NCI-H69 (cell line): ENCODE measurements at places on chromosomes 3 and 15.

DNA sequence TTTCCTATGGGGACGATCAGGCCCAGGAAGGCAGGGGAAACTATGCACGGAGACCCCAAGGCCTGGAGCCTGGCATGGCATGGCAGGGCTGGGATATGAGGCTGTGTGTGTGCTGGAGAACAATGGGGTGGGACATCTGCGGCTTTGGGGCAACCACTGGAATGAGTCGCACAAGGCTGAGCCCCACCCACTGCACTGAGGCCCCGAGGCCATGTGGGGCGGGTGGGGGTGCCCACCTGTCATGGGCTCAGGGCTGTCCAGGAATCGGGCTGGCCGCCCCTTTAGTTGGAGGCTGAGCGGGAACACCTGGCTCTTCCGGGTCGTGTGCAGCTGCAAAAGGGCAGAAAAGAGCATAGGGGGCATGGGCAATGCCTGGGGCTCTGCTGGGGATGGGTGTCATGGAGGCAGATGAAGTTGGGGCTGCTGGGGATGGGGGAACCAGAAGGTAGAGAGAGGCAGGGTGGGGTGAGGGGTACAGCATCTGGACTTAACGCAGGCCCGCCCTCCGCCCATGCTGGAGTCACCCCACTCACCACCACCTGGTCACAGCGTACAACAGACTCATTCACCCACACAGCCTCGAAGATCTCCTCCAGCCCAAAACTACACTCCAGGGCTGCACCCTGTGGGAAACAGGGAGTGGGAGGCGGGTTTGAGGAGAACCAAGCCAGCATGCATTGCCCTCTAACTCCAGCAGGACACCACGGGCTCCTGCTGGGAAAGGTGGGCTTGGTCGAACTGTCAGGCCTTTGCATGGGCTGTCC lies 31.1 kb downstream of the PLXND1 start:
- no peak for DNase-seq

- DNase-seq, result no peak
Observed at GRCh38 chr3:162774613-162775100, 1278.0 kb downstream of the OTOL1 start.

DNA sequence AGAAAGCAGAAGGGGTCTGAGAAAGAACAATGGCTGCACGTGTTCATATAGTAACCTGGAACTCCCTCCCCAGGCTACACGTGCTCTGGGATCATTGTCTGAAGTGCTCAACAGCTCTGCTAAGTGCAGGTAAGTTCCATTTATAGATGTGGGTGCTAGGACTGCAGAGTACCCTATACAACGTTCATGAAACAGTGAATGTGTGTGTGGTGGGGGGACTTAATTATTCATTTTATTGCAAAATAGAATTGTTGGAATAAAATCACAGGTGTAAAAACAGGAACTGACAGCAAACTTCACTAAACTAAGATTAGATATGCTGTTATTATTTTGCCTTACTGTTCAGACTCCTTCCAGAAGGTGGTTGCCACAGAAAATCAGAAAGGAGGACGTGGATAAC lies 68.5 kb downstream of the CCR4 start:
- no peak for DNase-seq

GRCh38 chr3:120645083-120645845 lies 36.8 kb downstream of the HGD start:
- DNase-seq, result peak; percentile 6

DNA sequence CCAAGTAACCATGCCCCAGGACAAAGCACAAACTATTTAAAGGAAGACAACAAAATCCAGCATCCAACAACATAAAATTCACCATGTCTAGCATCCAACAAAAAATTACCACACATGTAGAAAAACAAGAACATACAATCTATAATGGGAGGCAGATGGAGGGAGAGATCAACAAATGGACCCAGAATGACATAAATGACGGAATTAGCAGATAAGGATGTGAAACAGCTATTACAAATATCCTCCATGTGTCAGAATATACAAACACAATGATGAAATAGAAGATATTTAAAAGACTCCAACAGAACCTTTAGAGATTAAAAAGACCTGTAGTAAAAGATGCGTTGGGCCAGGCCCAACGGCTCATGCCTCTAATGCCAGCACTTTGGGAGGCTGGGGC lies 10.8 kb downstream of the LYSMD4 start:
- DNase-seq, result no peak

GRCh38 chr15:46456456-46456855 lies 821.6 kb downstream of the SQOR start:
- DNase-seq, result no peak

- peak; percentile 59 for DNase-seq
Observed at GRCh38 chr3:161171639-161172552, 49.2 kb upstream of the NMD3 start.

DNA sequence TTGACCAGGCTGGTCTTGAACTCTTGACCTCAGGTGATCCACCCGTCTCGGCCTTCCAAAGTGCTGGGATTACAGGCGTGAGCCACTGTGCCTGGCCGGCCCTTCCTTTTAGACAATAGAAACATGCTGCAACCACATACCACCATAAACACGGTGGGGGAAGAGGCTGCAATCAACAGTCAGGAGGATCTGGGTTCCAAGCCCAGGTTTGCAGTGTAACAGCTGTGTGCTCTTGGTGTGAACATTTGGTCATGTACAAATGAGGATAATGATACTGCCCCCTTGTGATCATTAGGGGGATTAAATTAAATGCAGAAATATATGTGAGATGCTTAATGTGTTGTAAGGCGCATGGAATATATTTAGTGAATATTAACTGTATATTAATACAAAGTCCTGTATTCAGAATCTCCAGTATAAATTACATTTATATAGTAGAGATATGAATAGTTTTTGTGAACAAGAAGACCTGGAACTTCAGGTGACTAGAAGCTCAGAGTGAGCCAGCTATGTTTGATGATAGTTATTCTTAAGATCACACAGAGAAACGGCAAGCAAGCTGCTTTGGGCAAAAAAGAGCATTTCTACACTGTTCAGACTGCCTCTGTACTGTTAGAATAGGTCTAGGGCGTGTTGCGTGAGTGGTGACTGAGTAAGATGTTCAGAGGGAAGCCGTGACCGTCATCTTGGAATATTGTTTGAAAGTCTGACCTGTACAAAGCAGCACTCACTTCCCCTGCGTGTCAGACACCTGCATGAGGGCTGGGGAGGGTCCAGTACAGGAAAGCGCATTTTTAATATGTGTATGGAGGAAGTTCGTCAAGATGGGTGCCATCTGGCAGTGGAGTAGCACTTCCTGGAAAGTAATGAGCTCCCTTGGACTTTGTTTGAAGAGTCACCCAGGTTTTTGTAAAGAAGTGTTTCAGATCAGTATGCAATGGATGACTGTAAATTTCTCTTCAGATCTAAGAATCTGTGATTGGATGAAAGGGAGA lies 125.8 kb downstream of the PGPEP1L start:
- peak; percentile 63 for DNase-seq

- peak; percentile 10 for DNase-seq
Observed at GRCh38 chr3:140223631-140224030, 288.6 kb downstream of the CLSTN2 start.

GRCh38 chr3:69161587-69162307 lies 39.4 kb upstream of the LMOD3 start:
- peak; percentile 21 for DNase-seq

DNA sequence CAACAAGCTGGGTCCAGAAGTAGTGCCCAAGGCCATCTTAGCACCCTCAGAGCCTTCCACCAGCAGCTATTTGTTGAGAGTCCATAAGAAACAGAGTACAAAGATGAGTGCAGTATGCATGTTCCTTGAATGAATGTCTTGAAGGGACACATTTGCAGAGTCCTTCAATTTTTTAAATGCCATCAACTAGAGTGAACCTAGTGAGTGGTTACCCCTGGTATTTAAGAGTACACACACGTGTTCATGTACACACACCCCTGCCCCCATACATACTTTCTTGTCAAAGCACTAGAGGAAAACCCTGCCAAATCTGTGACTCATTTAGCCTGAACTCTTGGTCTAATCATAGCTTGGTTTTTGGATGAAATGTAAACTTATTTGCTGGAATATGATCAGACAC lies 84.5 kb upstream of the GALNT15 start:
- no peak for DNase-seq

DNA sequence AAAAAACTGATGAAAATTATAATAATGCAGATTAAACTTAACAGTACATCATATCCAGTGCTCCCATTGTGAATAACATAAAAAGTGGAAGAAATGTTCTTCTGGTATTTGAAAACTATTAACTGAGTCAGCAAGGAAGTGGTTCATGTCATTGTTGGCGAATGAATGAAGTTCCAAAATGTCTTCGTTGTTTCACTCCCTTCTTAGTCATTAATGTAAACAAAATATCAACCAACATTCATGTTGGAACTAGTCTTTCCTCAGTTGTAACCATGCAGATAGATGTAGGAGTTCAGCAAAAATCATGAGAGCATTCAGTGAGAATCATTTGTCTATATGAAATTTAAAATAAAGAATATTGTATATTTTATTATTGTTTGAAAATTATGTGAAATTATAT lies 44.1 kb upstream of the ICE2 start:
- no peak for DNase-seq

- DNase-seq, result no peak
Observed at GRCh38 chr15:77727635-77728304, 95.1 kb upstream of the LINGO1 start.
